NCI-H510A (cell line): ENCODE measurements at places on chromosomes 13 and 19.

GRCh38 chr13:30697996-30698401 lies 37.3 kb upstream of the ALOX5AP start:
- DNase-seq: no peak

GRCh38 chr19:46726551-46726950 lies 9.6 kb upstream of the PRKD2 start:
- no peak for DNase-seq

- peak; percentile 93 for DNase-seq
Observed at GRCh38 chr19:4669723-4670480, at the start of gene MYDGF. Gene MYDGF, minus strand, starts transcription at chr19:4670342. Its CDS starts 8 bp downstream, at chr19:4670334.

- DNase-seq: no peak
Observed at GRCh38 chr19:56294549-56294948, 20.1 kb downstream of the ZSCAN5A start.

DNA sequence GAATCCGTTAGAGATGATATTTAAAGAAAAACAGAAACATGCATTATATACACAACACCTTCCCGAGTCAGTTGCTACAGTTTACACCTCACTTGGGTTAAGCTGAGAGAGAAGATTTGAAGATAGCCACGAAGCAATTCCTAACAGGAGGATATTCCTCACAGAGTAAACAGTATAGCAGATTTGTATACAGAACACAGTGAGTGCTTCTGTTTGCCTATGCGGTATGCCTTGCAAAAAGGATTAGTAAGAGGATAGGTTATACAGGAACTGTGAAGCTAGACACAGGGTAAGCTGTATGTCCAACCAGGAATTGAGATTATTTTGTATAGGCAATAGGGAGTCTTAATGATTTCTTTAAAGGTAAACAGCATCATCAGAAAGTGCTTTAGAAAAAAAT lies 471.8 kb downstream of the LIG4 start:
- DNase-seq: no peak

DNA sequence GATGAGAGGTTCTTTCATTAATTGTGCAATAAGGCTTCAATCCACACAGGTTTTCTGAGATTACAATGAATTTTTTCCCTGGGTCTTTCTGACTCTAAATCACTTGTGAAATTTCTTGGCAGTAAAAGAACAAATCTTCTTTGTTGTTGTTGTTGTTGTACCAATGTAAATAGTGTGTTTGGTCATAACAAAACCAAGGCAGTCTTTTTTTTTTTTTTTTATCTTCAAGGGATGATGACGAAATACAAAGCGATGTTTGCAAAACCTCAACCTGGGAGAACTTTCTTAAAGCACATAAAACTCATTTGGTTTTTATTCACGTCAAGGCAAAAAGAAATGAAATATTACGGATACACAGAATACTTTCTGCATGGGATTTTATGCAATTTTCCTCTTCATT lies 462.0 kb downstream of the LIG4 start:
- DNase-seq: no peak

GRCh38 chr19:55113570-55114039 lies 3.8 kb downstream of the PPP1R12C start:
- no peak for DNase-seq

DNA sequence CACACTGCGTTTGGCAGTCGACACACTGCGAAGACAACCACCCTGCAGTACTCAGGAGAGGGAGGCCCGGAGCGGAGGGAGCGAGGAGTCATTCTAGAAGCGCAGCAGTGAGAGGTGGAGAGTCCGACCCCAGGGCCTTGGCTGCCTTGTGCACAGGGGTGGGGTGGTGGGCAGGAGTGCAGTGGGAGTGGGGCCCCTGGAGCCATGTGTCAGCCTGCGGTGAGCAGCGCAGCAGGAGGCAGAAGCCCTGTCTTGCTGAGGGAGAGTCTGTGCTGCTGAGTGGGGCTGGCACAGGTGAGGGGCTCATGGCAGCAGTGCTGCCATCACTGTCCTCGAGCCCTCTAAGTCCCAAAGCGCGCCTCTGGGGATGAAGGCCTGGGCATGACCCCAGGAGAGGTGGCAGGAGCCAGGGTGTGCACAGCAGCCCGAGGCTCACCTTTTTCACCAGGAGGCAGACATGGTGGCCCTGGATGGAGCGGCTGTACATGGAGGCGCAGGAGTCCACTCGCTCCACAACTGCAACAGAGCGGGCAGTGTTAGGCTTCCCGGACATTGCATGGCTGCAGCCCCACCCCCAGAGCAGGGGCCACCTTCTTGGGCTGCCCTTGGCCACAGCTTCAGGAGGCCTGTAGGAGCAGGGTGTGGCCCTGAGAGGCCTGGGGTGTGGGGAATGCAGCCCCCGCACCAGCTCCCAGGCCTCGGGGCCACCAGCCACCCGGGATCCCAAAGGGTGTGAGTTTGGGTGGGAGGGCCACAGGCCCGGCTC lies 11.7 kb downstream of the IZUMO4 start:
- no peak for DNase-seq

DNA sequence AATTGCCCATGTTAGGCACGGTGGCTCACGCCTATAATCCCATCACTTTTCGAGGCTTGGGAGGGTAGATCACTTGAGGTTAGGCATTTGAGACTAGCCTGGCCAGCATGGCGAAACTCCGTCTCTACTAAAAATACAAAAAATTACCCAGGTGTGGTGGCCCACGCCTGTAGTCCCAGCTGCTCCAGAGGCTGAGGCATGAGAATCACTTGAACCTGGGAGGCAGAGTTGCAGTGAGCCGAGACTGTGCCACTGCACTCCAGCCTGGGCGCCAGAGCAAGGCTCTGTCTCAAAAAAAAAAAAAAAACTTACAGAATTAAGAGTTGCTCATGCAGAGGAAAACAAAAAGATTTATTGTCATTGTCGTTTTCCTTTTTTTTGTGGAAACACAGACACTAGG lies 3.4 kb upstream of the PSMC4 start:
- no peak for DNase-seq

DNA sequence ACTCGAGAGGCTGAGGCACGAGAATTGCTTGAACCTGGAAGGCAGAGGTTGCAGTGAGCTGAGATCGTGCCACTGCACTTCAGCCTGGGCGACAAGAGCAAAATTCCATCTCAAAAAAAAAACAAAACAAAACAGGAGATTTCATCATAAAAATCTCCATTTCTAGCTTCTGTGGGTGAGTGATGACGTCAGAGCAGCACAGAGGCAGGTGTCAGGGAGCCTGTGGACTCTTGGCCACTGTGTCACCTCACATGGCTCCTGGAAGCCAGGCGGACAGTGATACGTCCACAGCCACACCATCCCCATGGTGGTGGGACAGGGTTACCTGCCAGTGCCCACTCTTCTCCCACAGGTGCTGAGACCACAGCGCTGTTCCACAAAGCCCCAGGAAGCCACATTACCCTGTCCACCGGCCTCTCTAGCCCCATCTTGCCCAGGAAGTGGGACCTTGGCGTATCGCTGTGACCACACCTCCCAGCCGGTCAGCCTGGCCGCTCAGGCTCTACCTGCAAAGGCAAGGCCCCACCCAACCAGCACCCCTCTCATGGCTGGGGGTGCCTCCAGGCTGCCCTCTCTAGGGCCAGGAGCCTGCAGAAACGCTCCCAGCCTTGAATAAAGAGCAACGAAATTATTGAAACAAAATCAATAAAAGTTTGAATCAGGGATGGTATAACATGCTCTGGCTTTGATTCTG lies 2.5 kb upstream of the FXYD3 start:
- no peak for DNase-seq

- DNase-seq: no peak
Observed at GRCh38 chr13:37995092-37995491, 125.5 kb upstream of the TRPC4 start.

GRCh38 chr19:9914315-9915207 lies 21.8 kb downstream of the OLFM2 start:
- DNase-seq: no peak

GRCh38 chr13:98512774-98513665 lies 63.9 kb downstream of the STK24 start:
- DNase-seq: no peak

GRCh38 chr19:54387991-54388801 lies 23.5 kb upstream of the LAIR1 start:
- no peak for DNase-seq

GRCh38 chr19:5988517-5989387 lies 10.8 kb upstream of the RANBP3 start:
- peak; percentile 44 for DNase-seq

- no peak for DNase-seq
Observed at GRCh38 chr13:108305655-108306054, 36.1 kb downstream of the TNFSF13B start.

DNA sequence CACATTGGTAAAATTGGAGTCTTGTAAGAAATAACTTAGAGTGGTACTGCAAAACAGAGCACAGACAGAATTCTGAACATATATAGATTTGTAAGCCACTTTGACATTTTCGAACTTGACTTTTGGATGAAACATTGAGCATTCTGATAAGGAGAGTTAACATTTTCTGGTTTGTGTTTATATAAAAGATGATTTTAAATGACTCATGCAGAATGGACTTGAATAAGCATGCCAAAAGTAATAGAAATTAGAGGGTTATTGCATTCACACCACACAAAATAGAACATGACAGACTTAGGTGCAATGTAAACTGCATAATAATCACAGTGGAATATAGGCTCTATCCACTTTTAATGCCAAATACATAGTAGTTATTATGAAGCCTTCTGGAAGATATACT lies 507.0 kb downstream of the DACH1 start:
- no peak for DNase-seq

DNA sequence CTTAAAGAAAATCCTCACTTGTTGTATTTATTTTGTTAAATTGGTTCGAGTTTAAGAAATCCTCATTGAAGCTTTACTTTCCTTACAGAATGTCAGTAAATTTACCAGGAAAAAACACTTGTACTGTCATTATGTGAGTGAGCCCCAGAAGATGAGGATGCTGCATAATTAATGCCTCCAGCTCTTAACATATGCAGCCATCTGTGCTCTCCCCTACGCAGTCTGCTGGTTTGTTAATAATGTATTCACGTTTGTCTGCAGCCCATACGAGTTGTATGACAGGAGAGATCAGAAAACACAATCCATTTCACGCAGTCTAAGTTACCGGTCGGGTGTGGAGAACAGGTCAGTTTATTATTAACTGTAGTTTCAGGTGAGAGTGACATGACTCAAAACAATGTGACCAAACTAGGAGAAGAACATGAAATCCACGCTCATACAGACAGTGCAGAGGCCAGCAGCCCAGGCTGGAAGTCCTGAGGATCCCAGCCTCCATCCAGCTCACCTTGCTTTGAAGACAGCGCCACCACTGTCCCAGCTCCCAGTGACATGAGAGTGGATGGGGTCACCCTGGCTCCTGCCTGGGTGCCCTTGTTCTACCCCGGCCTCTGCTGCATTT lies 19.8 kb upstream of the ATP11A start:
- no peak for DNase-seq

GRCh38 chr13:67961331-67961730 lies 731.2 kb upstream of the PCDH9 start:
- no peak for DNase-seq

- DNase-seq: no peak
Observed at GRCh38 chr19:7292950-7293761, 1.1 kb downstream of the INSR start.

DNA sequence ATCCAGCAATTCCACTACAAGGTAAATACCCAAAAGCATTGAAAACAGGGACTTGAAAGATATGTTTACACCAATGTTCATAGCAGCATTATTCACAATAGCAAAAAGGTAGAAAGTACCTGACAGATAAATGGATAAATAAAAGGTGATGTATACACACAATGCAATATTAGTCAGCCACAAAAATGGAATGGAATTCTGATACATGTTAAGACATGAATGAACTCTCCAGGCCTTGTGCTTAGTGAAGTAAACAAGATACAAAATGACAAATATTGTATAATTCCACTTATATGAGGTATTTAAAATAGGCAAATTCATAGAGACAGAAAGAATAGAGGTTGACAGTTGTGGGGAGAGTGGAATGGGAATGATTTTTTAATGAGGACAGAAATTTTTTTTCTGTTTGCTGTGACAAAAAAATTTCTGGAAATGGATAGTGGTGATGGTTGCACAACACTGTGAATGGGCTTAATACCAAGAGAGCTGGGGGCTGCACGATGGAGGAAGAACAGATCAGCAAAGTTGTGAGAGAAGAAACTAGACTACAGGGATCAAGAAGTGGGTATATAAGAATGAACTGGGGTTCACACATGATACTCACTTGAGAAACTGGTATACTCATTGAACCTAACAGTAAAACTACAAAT lies 137.2 kb downstream of the MZT1 start:
- no peak for DNase-seq

DNA sequence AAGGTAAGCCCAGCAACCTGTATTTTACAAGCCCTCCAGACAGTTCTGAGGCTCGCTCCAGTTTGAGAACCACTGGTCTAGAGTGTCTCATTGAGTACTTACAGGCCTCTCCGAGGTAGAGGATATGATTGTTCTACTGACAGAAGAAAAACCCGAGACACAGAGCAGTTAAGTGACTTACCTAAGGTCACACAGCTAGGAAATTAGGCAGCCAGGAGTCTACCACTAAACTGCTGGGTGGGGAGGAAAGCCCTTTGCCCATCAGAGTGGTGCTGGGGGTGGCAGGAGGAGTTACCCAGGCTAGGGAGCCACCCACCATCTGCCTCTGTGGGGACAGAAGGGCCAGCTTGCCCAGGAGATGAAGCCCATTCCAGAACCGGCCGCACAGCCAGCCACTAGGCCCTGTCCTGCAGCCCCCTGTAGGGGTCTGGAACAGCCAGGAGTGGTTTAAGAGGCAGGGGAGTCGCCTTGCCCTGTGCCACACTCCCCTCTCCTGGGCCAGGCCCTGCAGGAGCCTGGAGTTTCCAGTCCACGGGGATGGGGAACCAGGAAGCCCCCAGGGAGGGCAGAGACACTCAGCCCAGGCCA lies 703 bp downstream of the RASGRP4 start:
- DNase-seq: no peak

DNA sequence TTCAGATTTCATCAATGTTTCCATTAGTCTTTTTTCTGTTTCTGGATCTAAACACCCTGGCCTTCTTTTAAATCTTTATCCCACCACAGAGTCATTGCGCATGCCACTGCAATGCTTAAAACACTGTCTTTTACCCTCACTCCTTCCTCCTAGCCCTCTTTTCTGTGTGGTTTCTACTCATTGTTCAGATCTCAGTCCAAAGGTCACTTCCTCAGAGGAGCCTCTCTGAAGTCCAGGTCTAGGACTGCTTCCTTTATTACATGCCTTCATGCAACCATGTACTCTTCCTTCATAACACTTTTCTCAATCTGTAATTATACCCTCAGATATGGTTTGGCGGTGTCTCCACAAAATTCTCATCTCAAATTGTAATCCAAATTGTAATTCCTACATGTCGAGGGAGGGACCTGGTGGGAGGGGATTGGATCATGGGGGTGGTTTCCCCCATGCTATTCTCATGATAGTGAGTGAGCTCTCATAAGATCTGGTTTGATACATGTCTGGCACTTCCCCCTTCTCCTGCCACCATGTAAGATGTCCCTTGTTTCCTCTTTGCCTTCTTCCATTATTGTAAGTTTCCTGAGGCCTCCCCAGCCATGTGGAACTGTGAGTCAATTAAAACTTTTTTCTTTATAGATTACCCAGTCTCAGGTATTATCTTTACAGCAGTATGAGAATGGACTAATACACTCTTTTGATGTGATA lies 808.9 kb downstream of the DIAPH3 start:
- no peak for DNase-seq

- no peak for DNase-seq
Observed at GRCh38 chr19:45876411-45877197, 9.3 kb downstream of the IRF2BP1 start.

GRCh38 chr13:104635879-104636278 lies 1569.7 kb upstream of the SLC10A2 start:
- DNase-seq: no peak
